ENCODE measurements at places on chromosomes 16 and 17.
A peak's percentile ranks its signal among the peaks of the same experiment; 100 is the strongest.

DNA sequence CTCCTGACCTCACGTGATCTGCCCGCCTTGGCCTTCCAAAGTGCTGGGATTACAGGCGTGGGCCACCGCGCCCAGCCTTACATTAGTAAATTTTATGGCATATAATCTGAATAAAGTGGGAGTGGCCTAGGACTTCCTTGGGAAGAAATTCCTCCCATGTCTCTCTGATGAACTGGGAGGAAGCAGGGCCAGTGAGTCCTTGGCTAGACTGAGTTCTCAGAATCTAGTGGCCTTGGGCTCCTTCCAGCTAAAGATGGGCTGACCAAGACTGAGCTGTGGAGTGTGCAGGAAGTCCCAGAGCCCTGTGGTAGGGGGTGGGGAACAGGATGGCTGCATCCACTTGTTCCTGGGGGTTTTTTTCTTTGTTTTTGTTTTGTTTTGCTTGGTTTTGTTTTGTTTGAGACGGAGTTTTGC, 10.0 kb upstream of the NAGLU start:
- DNase-seq, result no peak

DNA sequence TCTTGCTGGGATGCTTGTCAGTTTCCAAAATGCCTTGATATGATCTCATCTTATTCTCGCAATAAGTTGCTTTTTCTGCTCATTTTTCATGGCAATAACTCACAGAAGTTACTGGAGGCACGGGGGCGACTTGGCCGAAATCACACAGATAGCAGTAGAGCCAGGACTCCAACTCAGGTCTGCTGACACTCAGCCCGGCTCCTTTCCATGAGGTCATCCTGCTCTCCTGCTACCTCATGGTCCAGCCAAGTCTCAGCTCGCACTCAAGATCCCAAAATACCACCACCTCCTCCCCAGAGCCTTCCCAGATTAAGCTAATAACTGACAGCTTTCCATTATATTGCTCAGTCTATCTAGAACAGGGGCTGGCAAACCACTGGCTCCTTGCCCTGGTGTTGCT, 269.5 kb downstream of the MAP2K4 start:
- no peak for DNase-seq

DNA sequence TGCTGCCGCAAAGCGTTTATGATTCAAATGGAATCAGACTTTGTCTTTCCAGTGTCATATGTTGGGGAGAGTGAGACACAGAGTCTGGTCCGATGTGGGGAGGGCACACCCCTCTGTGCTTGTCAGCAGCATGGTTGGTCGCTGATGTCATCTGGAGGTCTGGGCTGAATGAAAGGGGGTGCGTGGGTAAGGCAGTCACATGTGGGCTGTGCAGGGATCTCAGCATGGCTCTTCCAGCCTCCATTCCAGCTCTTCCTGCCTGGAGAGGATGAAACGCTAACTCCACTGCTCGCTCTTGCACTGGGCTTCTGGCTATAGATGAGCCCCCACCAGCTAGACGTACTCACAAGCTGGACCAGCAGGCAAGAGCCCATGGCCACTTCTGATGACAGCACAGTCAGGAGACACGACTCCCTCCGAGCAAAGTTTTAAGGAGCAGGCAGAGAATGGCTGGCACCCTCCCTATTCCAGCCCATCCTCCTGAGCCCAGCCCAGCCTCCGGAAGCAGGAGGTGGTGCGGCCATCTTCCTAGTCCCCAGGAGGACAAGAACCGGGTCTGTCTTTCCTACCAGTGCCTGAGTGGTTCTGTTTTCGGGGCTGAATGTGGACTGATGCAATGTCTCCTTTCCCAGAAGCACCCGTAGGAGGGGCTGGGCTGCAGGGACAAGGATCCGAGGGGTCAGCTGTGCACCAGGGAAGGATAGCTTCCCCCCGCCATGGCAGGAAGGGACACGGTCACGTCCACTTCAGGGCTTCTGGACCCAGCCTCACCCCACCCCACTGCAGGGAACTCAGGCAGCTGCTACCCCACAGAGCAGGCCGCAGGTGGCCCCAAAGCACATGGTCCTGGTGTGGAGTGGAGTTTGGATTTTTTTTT, 41.5 kb upstream of the CBFA2T3 start:
- no peak for DNase-seq

DNA sequence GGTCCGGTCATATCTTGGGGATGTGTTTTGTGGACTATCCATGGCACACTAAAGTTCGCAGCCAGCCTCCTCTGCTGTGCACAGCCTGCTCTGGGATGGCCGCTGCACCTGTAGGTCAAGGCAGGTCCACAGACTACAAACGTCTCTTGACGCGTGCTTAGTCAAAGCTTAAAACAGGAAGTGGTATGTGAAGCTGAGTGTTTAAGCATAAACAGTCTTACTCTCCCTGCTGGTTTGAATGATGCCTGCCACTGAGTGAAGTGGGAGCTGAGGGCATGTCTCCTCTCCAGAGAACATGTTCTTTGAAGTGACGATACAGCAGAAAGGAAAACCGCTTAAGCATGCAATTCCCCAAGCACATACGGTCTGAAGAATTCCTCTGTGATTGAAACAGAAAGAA, 365.6 kb downstream of the SLC39A11 start:
- peak; percentile 30 for DNase-seq

GRCh38 chr16:82616356-82616755, 10.4 kb upstream of the CDH13 start:
- no peak for DNase-seq

DNA sequence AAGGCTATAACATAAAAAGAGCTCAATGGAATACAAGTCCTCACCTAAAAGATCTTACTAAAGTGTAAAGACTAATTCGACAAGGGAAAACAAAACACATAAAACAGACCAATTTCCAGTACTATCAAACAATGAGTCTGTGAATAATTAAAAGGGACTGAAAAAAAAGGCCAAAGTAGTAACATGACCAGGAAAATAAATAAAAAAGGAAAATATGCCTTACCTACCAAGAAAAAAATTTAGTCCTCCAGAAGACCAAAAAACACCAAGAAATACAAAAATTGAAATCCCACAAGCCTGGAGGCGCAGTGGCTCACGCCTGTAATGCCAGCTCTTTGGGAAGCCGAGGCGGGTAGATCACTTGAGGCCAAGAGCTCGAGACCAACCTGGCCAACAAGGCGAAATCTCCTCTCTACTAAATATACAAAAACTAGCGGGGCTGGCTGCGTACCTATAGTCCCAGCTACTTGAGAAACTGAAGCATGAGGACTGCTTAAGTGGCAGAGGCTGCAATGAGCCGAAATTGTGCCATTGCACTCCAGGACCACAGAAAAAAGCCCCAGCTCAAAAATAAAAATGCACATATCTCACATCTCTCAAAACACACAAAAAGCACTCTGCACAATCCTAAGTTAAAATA, 60.8 kb downstream of the TEX14 start:
- DNase-seq, result peak; percentile 52

DNA sequence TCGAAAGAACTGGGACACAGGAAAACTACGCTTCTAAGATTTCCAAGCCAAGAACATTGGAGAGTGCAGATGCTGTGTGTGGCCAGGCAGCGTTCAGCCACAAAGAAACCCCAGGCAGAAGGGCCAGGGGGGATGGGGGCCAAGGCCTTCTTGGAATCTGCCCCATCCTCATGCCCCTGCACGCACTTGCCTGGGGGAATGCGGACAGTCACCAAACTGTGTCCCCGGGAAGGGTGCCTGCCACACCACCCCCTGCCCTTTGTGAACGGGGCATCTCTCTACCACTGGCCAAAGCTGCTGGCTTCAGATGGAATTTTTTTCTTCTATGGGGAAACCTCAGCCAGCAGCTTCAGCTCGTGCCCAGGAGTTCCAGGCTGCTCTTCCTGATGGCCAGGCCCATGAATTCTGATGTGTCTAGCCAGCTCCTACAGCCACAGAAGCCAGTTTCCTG, 32.0 kb upstream of the DNAH17 start:
- no peak for DNase-seq

DNA sequence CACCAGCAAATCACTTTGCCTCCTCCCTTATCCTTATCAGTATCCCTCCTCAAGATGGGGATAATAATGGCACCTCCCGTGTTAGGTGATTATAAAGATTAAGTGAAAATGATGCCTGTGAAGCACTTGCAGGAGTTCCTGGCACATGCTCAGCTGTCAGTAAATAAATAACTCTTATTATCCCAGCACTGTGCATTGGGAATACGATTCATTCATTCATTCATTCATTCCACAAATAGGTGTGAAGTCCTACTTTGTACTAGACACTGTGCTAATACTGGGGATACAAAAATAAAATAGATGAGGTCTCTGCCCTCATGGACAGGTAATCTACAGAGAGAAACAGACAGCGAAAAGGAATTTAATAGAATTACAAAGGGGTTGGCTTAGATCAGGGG, 2.0 kb downstream of the XYLT2 start:
- DNase-seq, result no peak

GRCh38 chr16:26721290-26721689, 345.4 kb upstream of the C16orf82 start:
- DNase-seq, result no peak

All from activated T-helper 2 cell treated with anti-CD3 and anti-CD28 coated beads, Interferon-gamma antibody, Interleukin-2, Interleukin-4, amounts not matched to agents 10 μg/mL and 5 μg/mL and 100 μg/mL, durations not matched to agents 14 hours and 24 hours and 36 hours (primary cell).